Esophagus (tissue), 2 donors: ENCODE measurements at places on chromosomes 11 and 22. TPM values are rescaled to one million over a fixed set of nuclear protein-coding genes. Genes with fewer than 3 reads are reported as not detected.

Gene TSSK2
- polyA plus RNA-seq, result 0.05 TPM

Gene C11orf21
- 0.42 TPM for polyA plus RNA-seq

Gene NAALAD2
- 0.59 TPM for polyA plus RNA-seq

Gene SLC6A5
- polyA plus RNA-seq, result not detected

Gene NCF4
- polyA plus RNA-seq, result 7.0 TPM

Gene C11orf16
- polyA plus RNA-seq, result not detected

Gene MGAT3
- polyA plus RNA-seq, result 0.28 TPM

Gene RAG2
- polyA plus RNA-seq, result not detected

Gene CLTCL1
- polyA plus RNA-seq, result 4.0 TPM

Gene ACRV1
- polyA plus RNA-seq, result not detected

Gene GLYATL1
- polyA plus RNA-seq, result 0.08 TPM

Gene MMP8
- 0.01 TPM for polyA plus RNA-seq

Gene POLR2L
- 177 TPM for polyA plus RNA-seq

Gene FGF3
- not detected for polyA plus RNA-seq

Gene HORMAD2
- not detected for polyA plus RNA-seq

Gene TEX12
- polyA plus RNA-seq, result 0.11 TPM

Gene POTEH
- not detected for polyA plus RNA-seq

Gene IL17REL
- not detected for polyA plus RNA-seq

Gene SLC17A6
- not detected for polyA plus RNA-seq

Gene SMC1B
- polyA plus RNA-seq, result not detected

Gene LRRC4C
- polyA plus RNA-seq, result 0.12 TPM

Gene SLC29A2
- polyA plus RNA-seq, result 7.8 TPM

Gene MPZL2
- 150 TPM for polyA plus RNA-seq

Gene CSNK2A3
- polyA plus RNA-seq, result 0.54 TPM

Gene FOXR1
- polyA plus RNA-seq, result not detected

Gene SCO2
- 0.61 TPM for polyA plus RNA-seq

Gene HSPB2
- 2.0 TPM for polyA plus RNA-seq

Gene IFTAP
- polyA plus RNA-seq, result 10.6 TPM

Gene LRRC74B
- 0.22 TPM for polyA plus RNA-seq

Gene NTM
- polyA plus RNA-seq, result 0.24 TPM

Gene DDB1
- 51.3 TPM for polyA plus RNA-seq

Gene TPH1
- polyA plus RNA-seq, result 0.26 TPM

Gene PHOX2A
- polyA plus RNA-seq, result not detected

Gene RPS19BP1
- polyA plus RNA-seq, result 94.0 TPM

Gene VPREB3
- 0.98 TPM for polyA plus RNA-seq

Gene PKP3
- 353 TPM for polyA plus RNA-seq

Gene UCP3
- polyA plus RNA-seq, result 0.41 TPM

Gene OR6A2
- polyA plus RNA-seq, result not detected

Gene ZNF280B
- 0.05 TPM for polyA plus RNA-seq

Gene SEC14L6
- polyA plus RNA-seq, result 0.07 TPM

Gene PRR14L
- polyA plus RNA-seq, result 8.4 TPM

Gene SLC22A25
- polyA plus RNA-seq, result 0.02 TPM

Gene TMEM132A
- polyA plus RNA-seq, result 8.1 TPM

Gene LMO2
- 20.7 TPM for polyA plus RNA-seq

Gene SLC15A3
- polyA plus RNA-seq, result 9.7 TPM

Gene TBX10
- not detected for polyA plus RNA-seq

Gene CARD10
- polyA plus RNA-seq, result 13.0 TPM

Gene CD3E
- 4.6 TPM for polyA plus RNA-seq
